ENCODE measurements at places on chromosomes 13 and 19.

DNA sequence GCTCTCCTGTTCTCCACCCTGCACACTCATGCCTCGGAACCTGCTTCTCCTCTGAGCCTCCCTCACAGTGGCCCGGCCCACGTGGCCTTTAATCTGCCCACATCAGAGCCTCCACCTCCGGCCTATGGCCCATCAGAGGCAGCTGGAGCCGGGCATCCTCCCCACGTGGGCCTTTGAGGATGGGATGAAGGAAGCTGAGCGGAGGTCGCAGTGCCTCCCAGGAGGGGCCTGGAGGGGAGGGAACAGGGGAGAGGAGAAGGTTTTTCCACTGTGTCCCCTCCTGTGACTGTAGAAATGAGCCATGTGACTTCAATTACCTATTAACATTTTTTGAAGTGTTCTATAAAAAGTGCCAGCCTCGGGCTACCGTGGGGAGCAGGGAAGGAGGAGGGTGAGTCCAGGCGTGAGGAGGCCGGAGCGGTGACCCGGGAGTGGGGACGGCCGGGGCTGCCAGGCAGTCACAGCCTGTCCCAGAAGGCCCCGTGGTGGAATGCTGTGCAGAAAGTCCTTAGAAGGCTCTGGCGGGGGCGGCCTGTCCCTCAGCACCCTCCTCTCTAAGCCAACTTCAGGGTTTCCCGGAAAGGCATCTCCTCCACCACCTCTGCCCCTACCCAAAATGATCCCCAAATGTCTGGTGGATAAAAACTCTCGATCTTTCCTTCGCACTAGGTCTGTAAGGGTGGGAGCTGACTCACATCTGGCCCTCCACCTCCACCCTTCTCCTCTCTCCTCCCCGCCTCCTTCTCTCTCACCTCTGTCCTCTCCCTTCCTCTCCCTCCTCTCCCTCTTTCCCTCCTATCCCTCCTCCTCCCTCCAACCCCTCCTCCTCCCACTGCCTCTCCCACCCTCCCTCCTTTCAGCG is 24.8 kb upstream of the SLC1A5 start:
- no peak for DNase-seq

DNA sequence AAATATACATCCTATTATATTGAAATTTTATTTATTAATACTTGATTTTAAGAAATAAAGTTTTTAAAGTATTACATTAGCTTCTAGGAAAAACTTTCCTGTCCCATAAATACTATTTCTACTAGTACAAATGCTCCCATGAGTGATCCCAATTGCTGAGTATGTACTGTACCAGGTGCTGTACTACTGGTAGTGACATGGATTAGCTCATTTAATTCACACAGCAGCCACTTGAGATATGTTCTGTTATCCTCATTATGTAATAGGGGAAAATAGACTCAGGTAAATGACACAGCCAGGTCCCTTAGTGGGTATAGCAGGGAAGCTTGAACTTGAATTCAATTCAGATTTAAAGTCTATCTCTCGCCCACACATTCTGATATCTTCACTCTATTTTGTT is 363.1 kb downstream of the FGF14 start:
- DNase-seq, result no peak

GRCh38 chr13:40779796-40780285 is 8.9 kb upstream of the MRPS31 start:
- no peak for DNase-seq

- no peak for DNase-seq
These were observed 20.3 kb upstream of the GGACT start for GRCh38 chr13:100608906-100609305.

Measured in activated CD4-positive, alpha-beta T cell treated with anti-CD3 and anti-CD28 coated beads, Interleukin-2, amount 50 U/mL, for 24 hours (primary cell).